Keratinocyte (primary cell): ENCODE measurements at places on chromosomes 11 and 22. TPM values are rescaled to one million over a fixed set of nuclear protein-coding genes. Genes with fewer than 3 reads are reported as not detected.
A peak's percentile ranks its signal among the peaks of the same experiment; 100 is the strongest.

The FOLR1 gene
- 0.13 to 0.50 TPM (median 0.33 TPM) in 3 replicates for polyA plus RNA-seq

GRCh38 chr11:17683377-17684161 lies 35.8 kb upstream of the MYOD1 start:
- DNase-seq = no peak

- DNase-seq = no peak
Observed at GRCh38 chr22:31342389-31343140, 3.6 kb downstream of the PATZ1 start.

DNA sequence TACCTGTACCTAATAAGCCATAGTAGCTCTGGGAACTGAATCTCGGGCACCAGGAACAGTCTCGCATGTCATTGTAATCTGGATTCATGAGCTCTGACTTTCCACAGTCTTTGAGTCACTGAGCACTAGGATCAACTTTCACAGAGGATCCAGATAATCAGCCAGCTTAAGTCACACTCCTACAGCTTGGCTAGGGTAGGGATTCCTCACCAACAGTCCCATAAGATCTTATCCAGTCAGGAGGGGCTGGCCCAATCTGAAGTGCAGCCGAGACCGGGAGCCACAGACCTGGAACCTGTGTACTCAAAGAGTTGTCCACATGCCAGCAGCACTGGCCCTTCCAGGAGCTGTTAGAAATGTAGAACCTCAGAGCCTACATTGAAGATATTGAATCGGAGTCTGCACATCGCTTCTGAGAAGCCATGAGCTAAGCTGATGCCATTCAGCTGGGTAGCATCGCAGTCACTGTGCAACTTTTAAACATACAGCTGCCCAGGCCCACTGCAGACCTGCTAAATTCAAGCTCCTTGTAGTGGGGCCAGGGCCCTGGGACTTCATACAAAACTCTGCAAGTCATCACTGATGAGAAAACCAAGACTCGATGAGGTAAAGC lies 538.8 kb upstream of the B3GAT1 start:
- no peak for DNase-seq

- peak; percentile 73 for DNase-seq
Observed at GRCh38 chr11:27468209-27468994, 4.2 kb downstream of the LGR4 start.

The PANX2 gene
- 0.22 to 0.68 TPM (median 0.32 TPM) in 3 replicates for polyA plus RNA-seq

The MMP8 gene
- polyA plus RNA-seq = 0.09 to 0.33 TPM in 2 of 3 replicates, not detected in the other

GRCh38 chr22:33299245-33299956 lies 241.2 kb upstream of the SYN3 start:
- no peak for DNase-seq

DNA sequence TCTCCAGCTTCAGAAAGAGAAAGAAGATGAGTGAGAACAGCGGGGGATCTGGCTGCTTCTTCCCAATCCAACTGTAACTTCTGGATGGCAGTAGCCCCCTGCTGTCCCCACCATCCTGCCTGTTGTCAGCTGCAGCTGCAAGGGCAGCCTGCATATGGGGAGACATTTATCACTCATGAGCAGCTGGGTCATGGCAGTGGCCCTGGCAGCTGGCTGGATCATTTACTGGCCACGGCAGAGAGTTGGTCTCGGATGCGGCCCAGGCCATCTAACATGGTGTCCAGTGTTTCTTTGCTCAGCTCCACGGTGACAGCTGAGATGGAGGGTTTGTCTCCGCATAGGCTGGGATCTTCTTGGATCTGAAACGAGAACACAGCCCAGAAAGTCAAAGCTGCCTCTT lies 14.8 kb downstream of the COMMD9 start:
- DNase-seq = no peak

DNA sequence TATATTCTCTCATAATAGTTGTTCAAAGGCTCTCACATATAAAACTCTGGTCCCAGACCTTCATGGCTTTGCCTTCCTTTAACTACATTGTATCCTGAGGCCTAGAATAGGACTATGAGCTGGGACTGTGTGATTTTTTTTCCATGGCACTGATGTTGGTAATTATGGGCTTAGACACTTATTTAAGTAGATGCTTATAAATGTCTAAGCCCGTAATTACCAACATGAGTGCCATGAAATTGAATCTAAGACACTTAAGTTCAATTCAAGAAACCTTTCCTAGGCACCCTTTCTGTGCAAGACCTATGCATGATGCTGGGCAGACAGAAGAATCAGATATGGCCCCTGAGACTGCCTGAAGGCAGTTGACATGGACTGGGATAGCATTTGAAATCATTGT lies 63.0 kb downstream of the P4HA3 start:
- no peak for DNase-seq

GRCh38 chr11:36273110-36273509 lies 16.1 kb downstream of the COMMD9 start:
- no peak for DNase-seq

- no peak for DNase-seq
Observed at GRCh38 chr11:132653237-132653636, 879.1 kb downstream of the OPCML start.

The KRTAP5-10 gene
- not detected in 3 replicates for polyA plus RNA-seq

The OSBP2 gene
- polyA plus RNA-seq = 2.0 to 4.2 TPM (median 3.0 TPM) in 3 replicates

The APOL5 gene
- not detected in 3 replicates for polyA plus RNA-seq

DNA sequence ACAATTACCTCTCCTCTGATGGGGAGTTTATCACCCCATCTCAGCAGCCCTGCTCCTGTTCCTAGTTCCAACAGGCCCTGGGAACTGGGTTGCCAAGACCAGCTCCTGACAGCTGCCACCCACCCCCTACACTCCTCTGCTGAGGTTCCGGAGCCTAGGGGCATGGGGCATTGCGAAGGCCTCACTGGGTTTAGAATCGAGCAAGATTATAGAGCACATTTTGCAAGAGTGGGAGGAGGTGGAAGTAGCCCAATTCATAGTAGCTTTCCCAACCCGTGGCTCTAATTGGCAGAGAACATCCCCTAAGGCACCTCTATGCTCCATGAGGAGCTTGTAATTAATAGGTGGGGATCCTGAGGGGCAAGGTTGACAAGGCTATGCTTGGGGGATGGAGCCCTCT lies 23.0 kb downstream of the MYEOV start:
- DNase-seq = no peak

- DNase-seq = no peak
Observed at GRCh38 chr22:40193429-40194421, 16.0 kb downstream of the TNRC6B start.

DNA sequence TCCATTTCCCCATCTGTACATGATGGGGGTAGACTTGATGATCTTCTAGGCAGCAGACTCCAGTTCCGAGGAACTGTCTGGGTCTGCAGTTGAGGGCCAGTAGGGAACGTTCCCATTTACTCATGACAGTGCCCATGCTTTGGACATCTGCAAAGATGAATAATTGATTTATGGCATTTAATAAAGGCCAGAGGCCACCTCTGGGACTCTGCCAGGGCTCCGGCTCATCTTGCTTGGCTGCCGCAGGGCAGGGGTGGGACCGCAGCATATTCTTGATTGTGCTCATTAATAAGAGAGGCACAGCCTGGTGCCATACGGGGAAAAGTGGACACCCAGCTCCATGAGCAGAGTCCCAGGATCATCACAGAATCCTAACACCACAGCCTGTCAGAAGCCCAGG lies 28.1 kb upstream of the KLHL35 start:
- DNase-seq = no peak

The GUCY1A2 gene
- under 0.01 TPM in 2 of 3 replicates, not detected in the other for polyA plus RNA-seq

DNA sequence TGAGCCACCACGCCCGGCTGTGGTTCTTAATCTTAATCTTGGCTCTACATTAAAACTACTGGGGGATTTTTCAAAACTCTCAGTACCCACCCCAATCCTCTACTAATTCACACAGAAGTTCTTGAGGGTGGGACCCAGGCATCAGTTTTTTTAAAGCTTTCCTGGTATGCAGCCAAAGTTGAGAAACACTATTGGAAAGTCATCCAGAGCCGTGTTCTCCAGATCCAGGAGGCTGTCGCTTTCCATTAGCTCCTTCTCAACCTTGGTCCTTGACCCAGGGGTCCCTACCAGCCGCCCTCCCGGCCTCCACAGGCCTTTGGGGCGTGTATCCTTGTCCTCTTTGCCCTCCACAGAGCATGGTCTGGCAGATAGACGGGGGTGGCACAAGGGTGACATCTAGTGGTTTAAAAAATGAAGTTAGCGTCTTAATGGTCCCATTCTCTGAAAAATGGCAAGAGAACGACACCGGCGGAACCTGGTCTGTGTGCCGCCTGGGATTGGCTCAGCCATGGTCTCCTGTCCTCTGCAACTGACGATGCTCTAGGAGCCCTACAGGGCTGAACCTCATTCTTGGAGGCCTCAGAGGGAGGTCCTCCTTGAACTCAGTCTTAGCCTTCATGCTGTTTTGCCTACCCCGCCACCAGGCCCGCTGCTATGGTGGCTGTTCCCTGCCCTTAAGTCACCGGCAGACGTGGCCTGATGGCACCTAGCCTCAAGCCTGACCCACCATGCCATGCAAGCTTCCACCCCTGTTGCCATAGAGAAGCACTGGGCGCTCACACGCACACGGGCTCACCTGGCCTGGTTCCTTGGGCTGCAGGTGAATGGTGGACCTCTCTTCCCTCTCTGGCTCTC lies 152.0 kb upstream of the SYN3 start:
- DNase-seq = no peak

- no peak for DNase-seq
Observed at GRCh38 chr22:48574776-48575617, 1252.7 kb downstream of the BRD1 start.

DNA sequence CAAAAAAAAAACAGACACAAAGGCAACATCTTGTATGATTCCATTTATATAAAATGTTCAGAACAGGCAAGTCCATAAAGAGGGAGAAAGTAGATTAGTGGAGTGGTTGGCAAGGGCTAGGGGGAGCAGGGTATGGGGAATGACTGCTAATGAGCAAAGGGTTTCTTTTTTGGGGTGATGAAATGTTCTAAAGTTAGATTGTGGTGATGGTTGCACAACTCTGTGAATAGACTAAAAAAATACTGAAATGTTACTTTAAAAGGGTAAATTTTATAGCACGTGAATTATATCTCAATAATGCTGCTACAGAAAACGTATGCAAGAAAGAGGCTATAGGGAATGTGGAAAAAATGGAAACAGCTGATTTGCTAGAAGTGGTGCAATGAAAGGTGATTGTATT lies 155.1 kb downstream of the TENM4 start:
- no peak for DNase-seq

The SMTNL1 gene
- polyA plus RNA-seq = not detected in 3 replicates
